Activated CD4-positive, alpha-beta memory T cell treated with anti-CD3 and anti-CD28 coated beads, Interleukin-2, amount 10 ng/mL, durations not matched to agents 7 days and 5 days (primary cell): ENCODE measurements at places on chromosomes 4 and X. TPM values are rescaled to one million over a fixed set of nuclear protein-coding genes. Genes with fewer than 3 reads are reported as not detected.
A peak's percentile ranks its signal among the peaks of the same experiment; 100 is the strongest.

DNA sequence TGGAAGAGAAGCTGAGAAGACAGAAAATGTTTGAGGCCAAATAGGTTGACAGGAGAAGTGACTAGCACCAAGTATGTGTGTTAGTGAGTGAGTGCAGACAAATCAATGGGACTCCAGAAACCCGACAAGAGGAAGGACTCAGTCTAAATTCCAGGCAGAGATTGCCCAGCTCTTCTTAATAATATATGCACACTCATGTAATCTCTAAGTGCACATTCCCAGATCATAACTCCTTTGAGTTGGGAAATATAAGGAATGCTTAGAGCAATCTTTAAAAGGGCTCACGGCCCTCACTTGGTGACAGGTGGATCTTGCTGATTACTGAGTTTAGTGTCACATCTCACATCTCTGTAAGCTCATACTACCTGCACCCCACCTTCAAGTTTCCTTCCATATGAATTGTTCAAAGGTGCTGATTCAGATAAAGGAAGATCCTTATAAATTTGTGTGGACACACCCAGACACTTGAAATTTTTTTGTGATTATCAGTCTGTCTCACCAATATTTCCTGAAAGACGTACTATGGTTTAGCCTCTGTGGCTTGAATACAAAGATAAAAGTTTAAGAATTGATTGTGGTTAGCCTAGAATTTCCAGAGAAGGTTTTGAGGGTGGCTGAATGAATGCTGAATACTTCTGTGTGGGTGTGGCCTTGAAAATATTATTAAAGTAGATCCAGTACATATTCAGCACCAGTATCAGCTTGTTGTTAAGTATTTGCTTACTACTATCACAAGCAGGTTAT, 205.1 kb upstream of the UGT8 start:
- H3K27me3 ChIP-seq = peaks cover 2% of the 10 kb centered on the region
- H3K4me3 ChIP-seq = no peak overlapping the region
- no peaks in the 10 kb centered on the region for H3K4me1 ChIP-seq
- DNase-seq = no peak
- H3K36me3 ChIP-seq = no peaks in the 10 kb centered on the region

- peak overlapping the region; percentile 63 for H3K4me3 ChIP-seq
- peaks cover 21% of the 10 kb centered on the region for H3K4me1 ChIP-seq
- no peak overlapping the region for H3K27ac ChIP-seq
Measured at GRCh38 chrX:47623540-47624027, 3.9 kb upstream of the SYN1 start.

- H3K36me3 ChIP-seq = no peaks in the 10 kb centered on the region
- no peak for DNase-seq
- H3K27me3 ChIP-seq = peaks cover 7% of the 10 kb centered on the region
- H3K4me1 ChIP-seq = no peaks in the 10 kb centered on the region
- no peak overlapping the region for H3K27ac ChIP-seq
Measured at GRCh38 chr4:81350040-81350439, 121.7 kb downstream of the RASGEF1B start.

DNA sequence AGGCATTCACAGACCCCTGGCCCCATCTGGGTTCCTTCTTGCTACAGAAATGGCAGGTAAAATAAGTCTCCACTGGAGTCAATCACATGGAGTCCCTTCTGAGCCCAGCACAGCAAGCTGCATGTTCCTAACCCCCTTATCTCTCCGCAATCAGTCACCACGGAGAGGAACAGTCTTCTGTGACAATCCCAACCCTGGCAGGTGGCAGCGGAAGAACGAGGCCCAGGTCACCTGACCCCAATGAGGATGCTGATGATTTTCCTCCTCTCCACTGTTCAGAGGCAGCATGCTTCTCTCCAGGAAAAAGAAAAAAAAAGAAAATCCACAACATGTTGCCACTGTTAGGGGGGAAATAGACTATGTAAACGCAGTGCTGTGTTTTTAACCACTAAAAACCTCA, 50.1 kb downstream of the TSPAN5 start:
- no peak overlapping the region for H3K4me3 ChIP-seq
- no peak for DNase-seq
- H3K4me1 ChIP-seq = peaks cover 37% of the 10 kb centered on the region
- no peak overlapping the region for H3K27ac ChIP-seq
- peaks cover 2% of the 10 kb centered on the region for H3K27me3 ChIP-seq
- H3K36me3 ChIP-seq = peaks cover 3% of the 10 kb centered on the region

- no peaks in the 10 kb centered on the region for H3K4me1 ChIP-seq
- H3K36me3 ChIP-seq = no peaks in the 10 kb centered on the region
- no peaks in the 10 kb centered on the region for H3K27me3 ChIP-seq
- H3K27ac ChIP-seq = no peak overlapping the region
- H3K4me3 ChIP-seq = no peak overlapping the region
Measured at GRCh38 chrX:134745636-134746409, 87.6 kb upstream of the PLAC1 start.

GRCh38 chr4:90543419-90544170, 416.4 kb downstream of the CCSER1 start:
- H3K27me3 ChIP-seq = no peaks in the 10 kb centered on the region
- H3K36me3 ChIP-seq = no peaks in the 10 kb centered on the region
- H3K4me1 ChIP-seq = peaks cover 9% of the 10 kb centered on the region
- no peak overlapping the region for H3K4me3 ChIP-seq

DNA sequence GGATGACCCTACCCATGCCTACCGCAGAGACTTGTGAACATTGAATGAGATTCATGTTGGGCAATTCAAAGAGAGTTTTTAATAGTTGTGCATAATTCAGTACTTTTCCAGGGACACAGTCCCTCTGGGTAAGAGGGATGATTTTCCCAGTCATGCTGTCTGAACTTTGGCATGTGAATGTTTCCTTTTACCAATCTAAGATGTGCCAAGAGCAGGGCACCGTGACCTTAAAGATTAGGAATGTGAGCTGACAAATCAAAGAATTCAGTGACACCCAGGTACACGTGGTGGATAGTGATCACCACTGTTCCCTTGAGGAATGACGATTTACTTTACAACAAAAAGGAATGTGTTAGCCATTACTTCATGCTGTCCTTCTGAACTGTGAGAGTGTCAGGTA, 515.6 kb downstream of the PPARGC1A start:
- no peak for DNase-seq
- H3K4me1 ChIP-seq = no peaks in the 10 kb centered on the region
- H3K27me3 ChIP-seq = no peaks in the 10 kb centered on the region
- H3K36me3 ChIP-seq = no peaks in the 10 kb centered on the region
- no peak overlapping the region for H3K4me3 ChIP-seq
- H3K27ac ChIP-seq = no peak overlapping the region

Gene SSX4
- not detected for total RNA-seq

Gene YIPF7
- not detected for total RNA-seq
